ENCODE measurements at places on chromosomes 4 and X.

GRCh38 chr4:139085141-139085540 is 69.6 kb downstream of the NOCT start:
- peak; percentile 37 for DNase-seq

- DNase-seq = no peak
These were observed 159.3 kb upstream of the GALNT7 start for GRCh38 chr4:173009129-173009823.

DNA sequence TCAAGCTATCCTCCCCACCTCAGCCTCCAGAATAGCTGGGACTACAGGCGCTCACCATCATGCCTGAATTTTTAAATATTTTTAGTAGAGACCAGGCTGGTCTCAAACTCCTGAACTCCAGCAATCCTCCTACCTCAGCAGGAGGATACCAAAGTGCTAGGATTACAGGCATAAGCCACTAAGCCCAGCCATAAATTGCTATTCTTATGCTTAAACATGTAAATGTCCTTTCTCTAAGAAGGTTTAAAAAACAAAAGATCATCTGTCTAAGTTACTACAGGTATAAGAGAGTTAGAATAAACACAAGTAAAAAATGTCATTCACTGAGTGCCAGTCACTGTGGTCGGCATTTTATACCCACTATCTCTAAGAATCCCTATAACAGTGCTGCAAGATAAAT is 28.3 kb downstream of the PRMT9 start:
- no peak for DNase-seq

GRCh38 chr4:182642831-182643230 is 274.4 kb downstream of the DCTD start:
- no peak for DNase-seq

GRCh38 chr4:88522702-88523324 is 763 bp downstream of the PYURF start:
- peak; percentile 45 for DNase-seq

GRCh38 chr4:5144384-5144783 is 93.1 kb downstream of the STK32B start:
- DNase-seq = no peak

- no peak for DNase-seq
These were observed 25.7 kb upstream of the COX7B2 start for GRCh38 chr4:46934726-46935125.

- DNase-seq = no peak
These were observed 223.9 kb upstream of the ANKRD50 start for GRCh38 chr4:124936427-124936826.

GRCh38 chr4:95190751-95191436 is 357.9 kb downstream of the UNC5C start:
- no peak for DNase-seq

DNA sequence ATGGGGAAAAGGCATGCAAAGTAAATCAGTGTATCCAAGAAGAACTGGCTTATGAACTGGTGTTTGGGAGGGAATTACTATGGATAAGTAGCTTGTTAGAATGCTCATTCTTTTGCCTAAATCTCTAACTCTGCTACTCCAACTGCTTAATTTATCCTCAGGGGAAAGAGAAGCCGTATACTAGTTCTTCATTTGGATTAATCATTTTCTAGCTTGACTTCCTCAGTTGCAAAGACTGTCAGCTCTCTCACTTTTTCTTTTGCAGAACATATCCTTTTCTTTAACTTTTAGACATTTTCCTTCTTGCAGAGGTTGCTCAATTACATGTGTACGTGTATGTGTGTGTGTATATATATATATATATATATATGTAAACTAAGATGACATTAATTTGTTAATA is 21.9 kb downstream of the GPRIN3 start:
- no peak for DNase-seq

- no peak for DNase-seq
These were observed 30.5 kb downstream of the CXCL8 start for GRCh38 chr4:73770917-73771316.

- no peak for DNase-seq
These were observed 138.6 kb downstream of the AFF1 start for GRCh38 chr4:87073199-87074120.
